ENCODE measurements at places on chromosomes 2 and 18.

- DNase-seq = peak; percentile 16
Observed at GRCh38 chr2:55922291-55922907, 1.2 kb downstream of the EFEMP1 start.

- DNase-seq = no peak
Observed at GRCh38 chr2:75375646-75376582, 176.6 kb upstream of the TACR1 start.

DNA sequence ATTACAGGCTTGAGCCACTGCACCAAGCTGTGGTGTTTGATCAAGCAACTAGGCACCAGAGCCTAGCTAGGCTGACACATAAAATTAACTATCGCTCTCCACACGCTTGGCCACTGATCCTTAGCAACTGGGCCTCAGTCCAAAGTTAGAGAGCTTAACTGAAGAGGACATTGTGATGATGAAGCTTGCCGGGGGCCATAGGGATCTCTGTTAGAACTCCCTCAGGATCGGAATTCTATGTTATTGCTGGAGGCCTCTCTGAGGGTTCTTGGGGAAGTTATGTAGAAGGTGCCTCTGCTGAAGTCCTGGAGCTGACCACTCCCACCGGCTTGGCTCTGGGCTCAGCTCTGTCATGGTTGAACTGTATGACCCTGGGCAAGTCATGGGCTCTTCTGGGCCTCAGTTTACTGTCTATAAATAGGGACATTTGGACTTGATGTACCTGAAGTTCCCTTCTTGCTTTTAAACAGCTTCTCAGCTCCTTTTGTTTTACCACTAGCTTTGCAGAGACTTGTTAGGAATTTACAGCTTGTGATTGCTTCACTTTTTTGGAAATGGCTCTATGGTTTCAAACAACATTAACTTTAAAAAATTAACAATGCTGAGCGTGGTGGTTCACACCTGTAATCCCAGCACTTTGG lies 44.1 kb downstream of the GATA6 start:
- DNase-seq = no peak

DNA sequence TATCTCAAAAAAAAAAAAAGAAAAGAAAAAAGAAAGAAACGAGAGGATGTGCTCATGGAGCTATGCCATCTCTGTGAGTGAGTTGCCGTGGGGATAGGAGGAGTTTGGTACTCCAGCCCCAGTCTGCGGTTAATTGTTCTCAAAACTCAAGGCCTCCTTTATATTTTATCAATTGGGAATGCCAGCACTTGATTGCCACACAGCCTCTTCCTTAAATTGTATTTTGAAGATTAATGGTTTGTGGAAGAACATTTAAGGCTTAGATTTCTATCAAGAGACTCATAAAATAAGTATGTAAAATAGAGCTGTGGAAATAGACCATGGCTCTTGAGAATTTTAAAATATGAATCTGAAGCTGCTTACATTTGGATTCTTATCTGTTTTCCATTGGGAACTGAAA lies 29.8 kb downstream of the KCNE4 start:
- DNase-seq = no peak

DNA sequence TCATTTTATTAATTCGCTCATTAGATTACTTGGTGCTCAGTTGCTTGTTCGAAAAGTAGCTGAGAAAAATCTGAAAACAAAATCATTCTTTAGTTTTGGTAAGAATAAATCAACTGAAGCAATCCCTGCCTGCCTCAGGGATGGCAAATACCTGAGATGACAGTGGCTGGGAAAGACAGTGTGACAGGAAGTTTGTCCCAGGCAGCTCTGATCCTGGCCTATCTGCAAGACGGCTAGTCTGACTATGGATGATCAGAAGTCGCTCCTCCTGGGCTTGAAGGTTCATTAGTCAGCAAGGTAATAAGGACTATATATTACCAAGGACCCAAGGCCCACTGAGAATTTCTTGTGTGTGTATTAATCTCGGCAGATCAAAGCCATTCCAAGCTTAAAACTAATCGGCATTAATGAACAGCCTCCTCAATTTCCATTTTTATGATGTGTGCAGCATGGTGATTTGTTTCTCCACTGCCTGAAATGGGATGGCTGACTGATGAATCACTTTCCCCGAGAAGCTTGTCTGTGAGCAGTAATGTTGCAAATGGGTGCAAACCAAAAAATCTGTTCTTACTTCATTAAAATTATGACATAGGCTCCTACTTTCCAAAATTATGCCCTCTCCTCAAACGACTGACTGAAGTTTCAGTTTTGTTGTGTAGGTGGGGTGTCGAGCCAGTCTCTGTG lies 199.9 kb downstream of the ACTR3 start:
- DNase-seq = no peak

DNA sequence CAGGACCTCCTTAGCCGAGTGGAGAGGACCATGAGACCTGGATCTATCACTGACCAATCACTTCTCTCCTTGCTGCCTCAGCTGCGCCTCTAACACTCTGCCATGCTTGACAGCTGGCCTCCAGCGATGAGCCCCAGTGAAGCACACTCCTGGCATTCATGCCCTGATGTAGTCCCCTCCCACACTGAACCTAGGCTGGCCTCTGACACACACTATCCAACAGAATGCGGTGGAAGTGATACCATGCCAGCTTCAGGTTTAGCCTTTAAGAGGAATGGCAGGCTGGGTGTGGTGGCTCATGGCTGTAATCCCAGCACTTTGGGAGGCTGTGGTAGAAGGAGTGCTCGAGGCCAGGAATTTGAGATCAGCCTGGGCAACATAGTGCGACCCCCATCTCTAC lies 73.7 kb upstream of the LAPTM4A start:
- DNase-seq = no peak

- no peak for DNase-seq
Observed at GRCh38 chr2:241776336-241777169, at the start of gene GAL3ST2. Gene GAL3ST2, plus strand, starts transcription at chr2:241776822. Its CDS starts 134 bp downstream, at chr2:241776956.

DNA sequence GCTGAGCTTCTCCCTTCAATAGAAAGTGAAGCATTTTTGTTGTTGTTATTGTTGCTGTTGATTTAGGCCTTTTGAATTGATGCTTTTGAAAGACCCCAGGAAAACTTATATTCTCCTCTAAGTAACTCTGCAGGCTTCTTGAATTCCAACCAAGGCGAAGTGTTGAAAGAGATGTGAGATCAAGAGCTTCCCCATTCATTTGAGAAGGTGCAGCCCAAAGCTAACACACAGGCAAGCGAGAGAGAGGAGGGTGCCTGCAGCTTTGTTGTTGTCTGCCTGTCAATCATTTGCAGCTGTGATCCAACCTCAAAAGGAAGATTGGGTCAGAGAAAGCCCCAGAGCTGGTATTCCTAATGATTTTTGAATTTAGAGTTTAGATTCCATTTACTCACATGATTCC lies 963.6 kb upstream of the CNTNAP5 start:
- no peak for DNase-seq

DNA sequence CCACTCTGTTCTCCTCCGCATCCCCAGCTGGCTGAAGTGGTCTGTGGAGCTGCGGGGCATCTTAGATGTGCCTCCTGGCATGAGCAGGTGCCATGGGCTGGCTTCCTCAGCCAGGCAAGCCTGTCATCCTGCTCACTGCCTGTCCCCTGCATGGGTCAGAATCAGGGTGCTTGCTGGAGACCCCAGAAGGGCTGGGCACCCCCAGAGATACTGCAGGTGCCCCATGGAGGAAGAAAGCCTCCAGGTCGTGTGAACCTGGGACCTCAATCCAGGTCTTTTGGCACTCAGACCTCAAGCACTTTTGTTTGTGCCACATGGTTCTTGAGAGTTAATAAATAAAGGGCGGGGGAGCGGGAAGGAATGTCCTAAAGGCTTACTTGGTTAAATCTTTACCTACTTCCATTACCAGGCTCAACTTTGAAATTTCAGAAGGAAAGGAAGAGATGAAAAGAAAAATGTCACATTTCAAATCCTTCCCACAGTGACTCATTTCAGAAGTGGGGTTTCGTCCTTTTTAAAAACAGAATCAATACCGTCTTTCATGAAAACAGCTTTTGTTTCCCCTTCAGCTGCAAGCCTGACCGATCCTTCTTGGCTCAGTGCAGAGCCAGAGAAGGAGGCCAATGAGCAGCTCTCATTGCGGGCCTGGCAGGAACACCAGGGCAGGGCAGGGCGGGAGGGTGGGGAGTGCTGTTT lies 69.9 kb downstream of the RHOB start:
- DNase-seq = no peak

Measured in nephron progenitor cell (in vitro differentiated cells).